ENCODE measurements at places on chromosomes 5 and 9.
A peak's percentile ranks its signal among the peaks of the same experiment; 100 is the strongest.

GRCh38 chr9:125674981-125675973 lies 31.7 kb downstream of the MAPKAP1 start:
- DNase-seq, result no peak

- no peak for DNase-seq
Measured at GRCh38 chr9:108911820-108912219, 22.1 kb downstream of the ELP1 start.

GRCh38 chr5:1110307-1111240 lies 1.3 kb downstream of the SLC12A7 start:
- no peak for DNase-seq

DNA sequence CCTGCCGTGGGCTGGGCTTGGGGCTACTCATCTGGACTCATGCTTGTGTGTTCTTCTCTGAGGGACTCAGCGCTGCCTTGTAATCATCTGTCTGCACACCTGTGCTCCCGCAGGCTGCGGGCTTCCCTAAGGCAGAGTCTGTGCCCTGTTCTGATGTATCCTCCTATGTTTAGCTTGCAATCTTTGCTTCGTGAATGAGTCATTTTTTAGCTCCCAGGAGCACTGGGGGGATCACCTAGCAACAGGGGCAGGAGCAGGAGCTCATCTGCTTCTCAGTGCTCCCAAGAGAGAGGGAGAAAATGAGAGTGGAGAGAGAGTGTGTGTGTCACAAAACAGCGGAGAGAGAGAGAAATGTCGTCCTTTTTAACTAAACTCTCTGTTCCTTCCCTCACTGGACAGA lies 202.4 kb upstream of the ZNF618 start:
- no peak for DNase-seq

DNA sequence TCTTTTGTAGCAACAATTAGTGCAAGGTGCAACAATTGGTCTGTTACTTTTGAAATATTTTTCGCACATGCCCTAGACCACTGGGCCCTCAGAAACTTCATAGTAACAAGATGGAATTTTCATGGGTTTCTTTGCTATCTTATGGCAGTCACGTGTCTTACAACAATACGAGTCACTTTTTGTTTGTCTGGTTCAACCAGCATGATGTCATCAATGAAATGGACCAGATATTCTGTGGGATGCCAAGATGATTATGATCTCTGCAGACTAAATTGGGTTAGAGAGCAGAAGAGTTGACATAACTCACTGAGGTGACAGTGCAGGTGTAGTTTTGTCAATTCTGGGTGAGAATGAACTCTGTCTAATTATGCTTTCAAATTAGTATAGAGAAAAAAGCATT lies 239.6 kb upstream of the RIOK2 start:
- DNase-seq, result no peak

GRCh38 chr9:21831841-21832509 lies 29.5 kb downstream of the MTAP start:
- no peak for DNase-seq

DNA sequence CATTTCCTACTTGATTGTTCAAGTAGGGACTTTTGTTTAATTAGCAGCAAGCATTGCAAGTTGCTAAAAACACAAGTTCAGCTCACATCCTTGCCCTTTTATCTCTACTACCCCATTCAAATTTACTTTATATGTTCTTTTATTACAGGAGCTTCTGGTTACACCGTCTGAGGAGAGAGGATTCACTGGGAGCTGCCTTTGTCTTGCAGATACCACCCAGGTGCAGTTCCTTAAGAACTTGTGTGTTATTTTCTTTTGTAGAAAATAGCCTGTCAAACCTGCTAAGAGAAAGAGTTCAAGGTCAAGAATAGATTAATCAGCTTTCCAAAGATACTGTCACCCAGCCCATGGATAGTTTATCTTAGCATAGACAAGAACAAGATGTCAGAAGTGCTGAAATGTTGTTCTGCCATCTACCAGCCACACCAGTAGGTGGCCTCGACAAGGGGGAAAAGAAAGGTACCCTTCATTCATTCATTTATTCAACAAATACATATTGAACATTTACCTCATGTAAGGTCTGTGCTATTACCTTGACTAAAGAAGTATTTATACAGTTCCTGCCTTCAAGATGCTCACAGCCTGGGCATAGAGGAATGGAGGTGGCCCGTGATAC lies 750.3 kb downstream of the MAT2B start:
- no peak for DNase-seq

- DNase-seq, result peak; percentile 77
Measured at GRCh38 chr5:132419502-132420468, 50.3 kb downstream of the SLC22A5 start.

DNA sequence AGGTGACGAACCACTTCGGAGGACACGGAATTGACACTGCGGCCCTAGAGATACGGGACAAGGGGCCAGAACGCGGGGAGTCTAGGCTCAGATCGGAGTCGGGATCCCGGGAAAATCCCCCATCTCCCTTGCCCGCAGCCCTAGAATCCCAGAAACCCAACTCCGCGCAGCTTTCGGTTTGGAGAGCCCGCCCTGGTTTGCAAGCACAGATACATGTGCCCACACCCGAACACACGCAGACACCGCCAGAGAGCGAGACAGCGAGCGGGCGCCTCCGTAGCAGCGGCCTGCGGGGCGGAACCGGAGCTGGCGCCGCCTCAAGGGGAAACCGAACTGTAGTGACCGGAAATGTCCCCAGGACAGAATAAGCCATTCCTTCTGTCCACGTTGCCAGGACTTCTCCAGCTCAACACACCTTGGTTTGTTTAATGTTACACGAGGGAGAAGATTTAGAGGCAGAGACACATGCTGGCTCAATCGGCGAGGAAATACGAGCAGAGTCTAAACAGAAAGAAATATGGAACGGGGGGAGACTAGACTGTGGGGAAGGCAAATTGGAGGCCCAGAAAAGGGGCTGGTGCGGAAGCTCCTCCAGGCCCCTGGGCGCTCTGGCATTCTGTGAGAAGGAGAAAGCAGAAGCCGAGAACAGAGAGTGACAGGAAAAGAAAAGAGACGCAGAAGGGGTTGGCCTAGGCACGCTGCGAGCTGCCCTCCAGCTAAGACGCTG lies 2.9 kb upstream of the PAX5 start:
- DNase-seq, result peak; percentile 58

GRCh38 chr5:131364507-131365050 lies 100.7 kb downstream of the CDC42SE2 start:
- DNase-seq, result no peak

DNA sequence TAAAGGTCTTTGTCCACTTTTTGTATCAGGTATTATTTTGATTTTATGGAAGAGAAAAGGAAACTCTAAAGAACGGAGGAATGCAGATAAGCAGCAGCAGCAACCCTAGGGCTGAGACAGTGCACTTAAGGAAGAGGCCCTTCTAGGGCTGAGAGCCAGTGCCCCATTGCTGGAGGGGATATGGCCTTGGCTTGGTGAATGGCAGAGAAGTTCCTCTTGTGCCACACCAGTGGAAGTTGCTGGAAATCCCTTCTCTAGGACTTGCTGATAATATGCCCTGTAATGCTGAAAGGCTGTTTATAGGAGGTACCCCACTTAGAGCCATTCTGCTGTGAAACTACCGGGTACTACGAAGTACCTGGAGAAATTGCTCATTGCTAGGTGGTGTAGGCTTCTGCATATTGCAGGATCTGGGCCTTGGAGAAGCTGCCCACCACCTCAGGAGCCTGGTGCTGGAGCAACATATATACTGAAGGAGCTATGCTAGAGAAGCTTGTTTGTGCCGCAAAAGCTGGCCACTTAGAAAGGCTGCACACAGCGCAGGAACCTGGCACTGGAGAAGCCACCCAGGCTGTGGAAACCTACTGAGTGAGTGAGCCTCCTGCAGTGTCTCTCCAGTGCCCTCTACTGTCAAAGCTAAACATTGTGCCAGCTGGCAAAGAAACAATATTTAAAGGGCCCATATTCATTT lies 9.6 kb upstream of the UBTD2 start:
- DNase-seq, result peak; percentile 85

DNA sequence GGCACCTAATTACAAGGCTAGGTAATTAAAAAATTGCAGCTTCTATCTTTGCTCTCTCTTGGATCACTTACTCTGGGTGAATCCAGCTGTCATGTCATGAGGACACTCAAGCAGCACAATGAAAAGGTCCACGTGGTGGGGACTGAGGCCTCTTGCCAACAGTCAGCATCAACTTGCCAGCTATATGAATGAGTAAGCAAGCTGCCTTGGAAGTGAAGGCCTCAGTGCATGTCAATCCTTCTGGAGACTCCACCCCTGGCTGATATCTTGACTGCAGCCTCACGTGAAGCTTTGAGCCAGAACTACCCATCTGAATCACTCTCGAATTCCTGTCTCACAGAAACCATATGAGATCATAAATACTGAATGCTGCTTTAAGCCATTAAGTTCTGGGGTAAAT lies 140.5 kb downstream of the SNX18 start:
- DNase-seq, result no peak

- DNase-seq, result peak; percentile 48
Measured at GRCh38 chr9:104906441-104907277, 21.3 kb downstream of the ABCA1 start.

DNA sequence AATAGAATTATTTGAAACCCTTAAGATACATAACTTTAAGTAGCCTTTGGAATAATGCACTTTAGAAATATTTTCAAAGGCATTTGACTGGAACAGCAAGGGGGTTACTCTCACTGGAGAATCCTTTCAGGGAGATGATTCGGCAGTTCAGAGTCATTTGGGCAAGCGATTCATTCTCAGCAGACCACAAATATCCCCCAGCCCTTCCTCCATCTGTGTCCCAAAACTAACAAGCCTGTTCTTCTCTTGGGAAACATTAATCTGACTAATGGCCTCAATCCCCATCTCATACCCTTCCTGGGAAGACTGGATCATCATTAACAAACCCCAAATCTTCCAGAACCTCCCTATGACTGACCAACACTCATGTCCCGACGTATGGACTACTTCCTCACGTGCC lies 65.8 kb upstream of the S1PR3 start:
- no peak for DNase-seq

DNA sequence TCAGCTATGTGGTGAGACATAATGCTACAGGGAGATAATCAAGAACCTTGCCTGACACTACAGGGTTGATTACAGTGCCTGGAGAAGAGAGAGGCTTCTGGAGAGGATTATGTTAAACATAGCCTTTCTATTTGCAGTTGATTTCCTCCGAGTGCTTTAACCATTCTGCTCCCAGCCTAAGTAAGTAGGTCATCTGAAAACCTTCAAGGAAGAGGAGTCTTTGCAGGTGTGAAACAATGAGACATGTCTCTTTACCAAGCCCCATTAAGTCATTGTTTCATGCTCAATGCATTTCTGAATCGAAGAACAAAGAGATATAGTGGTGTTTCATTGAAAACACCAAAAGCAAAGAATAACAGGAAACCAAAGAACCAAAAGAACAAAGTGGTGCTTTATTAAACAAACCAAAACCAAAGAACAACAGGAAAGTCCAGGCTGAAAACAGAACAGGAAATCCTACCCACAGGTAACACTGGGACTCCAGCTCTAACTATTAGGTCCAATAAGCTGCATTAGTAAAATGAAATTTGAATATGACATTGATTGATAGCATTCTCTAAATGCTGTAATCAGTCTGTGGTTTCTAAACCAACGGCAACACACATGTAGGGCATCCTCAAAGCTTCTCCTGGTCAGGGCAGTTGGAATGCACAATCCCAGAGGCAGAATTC lies 113.3 kb upstream of the SPATA31D4 start:
- DNase-seq, result no peak

DNA sequence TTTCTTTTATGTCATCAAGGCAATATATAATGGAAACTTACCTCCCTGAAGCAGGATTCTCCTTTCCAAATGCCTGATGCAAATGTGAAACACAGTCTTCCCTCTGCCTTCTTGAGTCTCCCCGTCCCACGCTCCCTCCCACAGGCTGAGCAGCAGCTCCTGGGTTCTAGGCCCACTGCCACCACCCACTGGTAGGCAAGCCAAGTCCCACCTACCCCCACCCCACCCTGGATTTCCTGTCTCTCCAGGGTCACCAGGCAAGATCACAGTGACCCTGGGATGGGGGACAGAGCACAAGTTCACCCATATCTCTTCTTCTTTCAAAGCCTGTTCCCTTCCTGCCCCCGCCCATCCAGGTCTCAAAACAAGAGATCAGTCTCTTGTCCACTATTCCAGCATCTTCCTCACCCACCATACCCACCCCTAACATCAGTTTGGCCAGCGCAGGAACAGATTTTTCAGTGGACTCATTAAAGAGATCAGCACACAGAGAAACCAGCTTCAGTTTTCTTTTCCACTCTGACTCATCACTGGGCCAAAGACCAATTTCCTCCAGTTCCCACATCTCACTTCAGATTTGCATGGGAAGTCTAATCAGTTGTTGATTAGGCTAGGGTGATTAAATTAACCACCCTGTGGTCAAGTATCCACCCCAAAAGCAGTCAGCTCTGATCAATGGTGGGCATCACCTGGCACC lies 151.5 kb downstream of the ACTL7B start:
- DNase-seq, result no peak

DNA sequence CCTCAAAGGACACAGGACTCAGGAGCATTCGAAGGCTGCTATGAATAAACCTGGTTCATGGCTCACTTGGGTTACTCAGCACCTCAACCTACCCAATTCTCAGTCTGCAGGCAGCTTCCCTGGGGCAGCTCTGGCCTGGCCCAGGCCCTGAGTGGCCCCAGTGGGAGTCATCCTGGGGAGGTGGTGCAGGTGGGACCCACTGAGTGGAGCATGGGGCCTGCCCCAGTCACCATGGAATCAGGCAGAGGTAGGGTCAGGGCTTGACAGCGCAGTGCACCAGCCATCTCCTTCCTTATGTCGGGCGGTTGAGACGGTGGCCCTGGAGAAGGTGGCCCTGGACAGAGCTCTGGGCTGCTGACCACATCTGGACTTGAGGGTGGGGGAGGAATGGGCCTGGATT lies 19.2 kb downstream of the PLEKHG4B start:
- DNase-seq, result no peak

- no peak for DNase-seq
Measured at GRCh38 chr5:54696931-54697330, 179.4 kb downstream of the SNX18 start.

GRCh38 chr5:144028058-144028457 lies 142.4 kb downstream of the YIPF5 start:
- no peak for DNase-seq

DNA sequence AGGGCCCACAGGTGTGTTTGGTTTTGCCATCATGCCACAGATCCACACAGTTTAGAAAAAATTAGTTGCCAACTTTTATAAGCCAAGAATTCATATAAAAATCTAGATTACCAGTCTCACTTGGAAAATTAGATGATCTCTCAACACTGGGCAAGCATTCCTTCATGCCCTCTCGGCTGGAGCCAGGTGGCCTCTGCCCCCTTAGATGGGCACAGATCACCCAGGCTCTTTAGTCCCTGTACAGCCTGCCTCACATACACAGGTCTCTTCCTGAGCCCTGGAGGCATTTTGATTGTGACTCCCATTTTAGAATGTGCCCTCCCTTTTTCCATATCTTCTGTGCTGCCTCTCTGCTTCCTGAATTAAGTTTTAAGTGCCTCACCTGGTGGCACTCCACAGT lies 20.0 kb downstream of the ACO1 start:
- DNase-seq, result no peak

- no peak for DNase-seq
Measured at GRCh38 chr5:1484730-1485578, 38.8 kb downstream of the LPCAT1 start.

DNA sequence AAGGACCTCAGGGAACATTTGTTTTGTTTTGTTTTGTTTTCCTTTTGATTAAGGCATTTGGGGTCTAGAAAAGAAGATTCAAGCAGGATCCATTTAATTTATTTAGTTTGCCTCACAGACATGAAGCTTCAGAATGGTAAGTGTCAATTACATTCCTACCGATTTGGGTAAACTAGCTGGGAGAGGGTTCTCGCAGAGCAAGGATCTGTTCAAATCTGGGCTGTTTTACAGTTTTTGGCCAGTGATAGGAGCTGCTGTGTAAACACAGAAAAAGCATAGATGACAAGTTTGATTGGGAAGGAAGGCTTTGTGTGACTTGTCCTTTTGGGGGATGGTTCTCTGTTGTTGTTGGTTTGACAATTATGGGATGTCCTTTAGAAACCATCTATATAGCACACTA lies 470.3 kb upstream of the WWC1 start:
- DNase-seq, result no peak
